Right kidney (tissue), 9 donors: ENCODE measurements at places on chromosomes 12 and 14.

DNA sequence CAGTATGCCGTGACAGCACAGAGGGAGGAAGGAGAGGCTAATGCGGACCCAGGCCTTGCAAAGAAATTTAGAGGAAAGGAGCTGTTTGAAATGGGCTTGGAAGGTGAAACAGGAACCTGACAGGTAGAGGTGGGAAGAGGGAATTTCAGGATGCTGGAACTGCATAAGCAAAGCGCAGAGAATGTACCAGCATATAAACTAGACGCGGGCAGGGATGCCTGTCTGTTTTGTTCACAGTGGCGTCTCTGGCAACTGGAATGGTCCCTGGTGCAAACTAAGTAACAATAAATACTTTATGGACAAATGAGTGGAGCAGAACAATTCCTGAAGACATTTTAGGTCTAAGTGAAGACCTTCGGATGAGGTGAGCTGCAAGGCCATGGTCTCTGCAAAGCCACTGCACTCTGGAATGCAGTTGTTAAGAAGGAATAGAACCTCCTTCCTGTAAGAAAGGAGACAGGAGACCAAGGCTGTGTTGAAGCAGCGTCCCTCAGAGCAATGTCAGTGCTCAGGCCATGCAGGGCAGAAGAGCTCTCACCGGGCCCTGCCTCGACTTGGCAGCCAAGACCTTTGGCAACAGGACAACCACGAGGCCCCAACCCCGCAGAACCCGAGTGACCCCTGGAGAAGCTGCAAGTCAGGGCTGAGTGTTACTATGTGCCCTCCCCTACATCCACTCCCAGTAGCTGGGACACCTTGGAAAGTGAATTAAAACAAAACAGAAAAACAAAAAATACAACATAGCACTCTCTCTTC, 42.8 kb downstream of the PITPNM2 start:
- DNase-seq, result no peak

DNA sequence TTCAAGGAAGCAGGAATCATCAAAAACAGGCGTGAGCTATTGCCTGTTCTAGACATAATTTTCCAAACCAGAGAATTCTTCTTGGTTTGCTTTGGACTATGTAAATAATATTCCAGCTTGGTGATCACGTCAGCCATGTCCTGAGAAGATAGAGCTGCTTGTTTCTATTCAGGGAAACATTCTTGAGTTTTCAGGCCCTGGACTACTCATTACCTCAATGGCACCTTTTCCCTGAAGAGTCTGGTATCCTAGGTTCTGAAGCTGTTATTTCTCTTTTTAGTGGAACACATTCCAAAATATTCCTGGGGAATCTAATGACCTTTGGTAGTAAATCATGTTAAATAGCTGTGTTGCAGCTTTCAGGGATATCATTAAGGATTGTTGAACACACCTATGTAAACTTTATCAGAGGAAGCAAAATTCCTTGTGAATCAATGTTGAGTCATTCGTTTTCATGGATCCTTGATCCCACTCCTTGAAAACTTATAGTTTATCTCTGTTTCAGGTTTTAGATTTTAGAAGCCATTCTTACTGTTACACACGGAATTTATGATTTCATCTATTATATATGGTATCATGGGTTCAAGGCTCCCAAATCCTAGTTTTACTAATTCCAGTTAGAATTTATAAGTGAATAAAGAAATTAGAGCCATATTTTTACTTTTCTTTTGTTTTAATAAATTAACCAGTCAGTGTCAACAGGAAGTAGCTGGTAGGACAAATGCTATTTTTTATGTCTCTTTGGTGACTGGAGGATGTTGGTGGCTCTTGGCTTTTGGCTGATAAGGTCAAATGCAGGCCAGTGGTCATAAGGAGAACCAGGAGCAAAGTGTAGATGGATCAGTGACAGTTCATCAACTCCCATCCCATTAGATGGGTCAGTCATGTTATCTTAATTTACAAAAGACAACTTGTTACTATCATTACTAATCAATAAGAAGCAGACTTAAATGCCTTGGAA, 380.1 kb downstream of the ZFP36L1 start:
- no peak for DNase-seq

DNA sequence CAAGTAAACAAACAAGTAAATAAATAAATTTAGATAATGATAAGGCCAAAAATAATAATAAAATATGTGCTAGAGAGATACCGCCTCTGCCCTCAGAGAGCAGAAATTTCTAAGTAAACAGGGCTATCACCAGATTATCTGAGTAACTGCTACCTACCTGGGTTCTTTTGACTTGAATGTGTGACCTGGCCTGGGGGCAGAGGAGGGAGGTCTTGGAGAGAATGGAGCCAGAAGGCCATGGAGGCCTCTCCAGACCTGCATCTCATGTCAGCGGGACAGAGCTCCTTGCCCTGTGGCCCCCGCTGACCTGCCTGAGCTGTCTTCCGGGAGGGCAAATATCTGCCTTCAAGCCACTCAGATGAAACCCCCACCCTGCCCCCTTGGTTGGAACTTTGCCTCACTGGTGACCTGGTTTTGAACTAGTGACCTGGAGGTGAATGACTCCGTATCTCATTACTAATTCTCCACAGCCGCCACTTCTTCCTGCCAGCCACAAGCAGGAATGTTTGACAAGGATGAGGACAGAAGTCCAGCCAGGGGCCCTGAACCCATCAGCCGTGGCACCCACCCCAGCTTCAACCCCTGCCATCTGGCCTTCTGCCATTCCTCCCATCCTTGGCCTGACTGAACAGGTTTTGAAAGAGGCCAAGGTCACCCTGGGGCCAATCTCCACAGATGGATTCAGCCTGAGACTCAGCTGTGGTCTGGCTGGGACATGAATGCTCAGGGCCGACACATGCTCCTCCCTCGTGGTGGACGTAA, 86.8 kb upstream of the PARP11 start:
- DNase-seq, result no peak

DNA sequence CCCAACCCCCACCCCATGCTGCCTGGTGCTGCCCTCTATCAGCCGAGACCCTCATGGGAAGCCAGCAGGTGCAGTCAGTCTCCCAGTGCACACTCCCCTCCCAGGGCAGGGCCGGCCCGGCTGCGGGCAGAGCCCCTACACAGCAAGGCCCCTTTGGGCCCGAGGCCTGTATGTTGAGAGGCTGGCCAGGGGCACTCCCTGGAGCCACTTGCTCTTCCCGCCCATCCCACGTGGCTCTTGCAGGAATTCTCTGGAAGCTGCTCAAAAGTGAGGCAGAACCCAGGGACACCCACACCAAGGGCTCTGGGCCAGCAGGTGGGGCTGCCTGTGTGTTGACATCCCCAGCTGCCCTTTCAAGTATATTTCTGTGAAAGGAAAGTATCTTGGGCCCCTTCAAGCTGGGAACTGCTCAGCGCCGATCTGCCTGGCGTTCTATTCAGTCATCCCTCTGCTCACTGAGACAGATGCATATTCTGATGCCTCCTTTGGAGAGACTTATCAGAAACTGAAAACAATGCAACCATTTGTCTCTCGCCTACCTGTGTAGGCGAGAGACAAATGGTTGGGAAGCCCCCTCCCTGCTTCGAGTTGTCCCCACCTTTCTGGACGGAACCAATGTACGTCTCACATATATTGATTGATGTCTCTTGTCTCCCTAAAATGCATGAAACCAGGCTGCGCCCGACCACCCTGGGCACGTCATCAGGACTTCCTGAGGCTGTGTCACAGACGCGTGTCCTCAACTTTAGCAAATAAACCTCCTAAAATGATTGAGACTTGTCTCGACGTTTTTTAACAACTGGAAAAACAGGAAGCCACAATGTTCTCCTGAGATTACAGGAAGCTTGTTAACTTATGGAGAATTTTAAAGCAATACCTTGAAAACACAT, 6.0 kb downstream of the GPR132 start:
- peak; percentile 7 for DNase-seq

- no peak for DNase-seq
Measured at GRCh38 chr12:92145481-92145730, 240 bp downstream of the BTG1 start.

DNA sequence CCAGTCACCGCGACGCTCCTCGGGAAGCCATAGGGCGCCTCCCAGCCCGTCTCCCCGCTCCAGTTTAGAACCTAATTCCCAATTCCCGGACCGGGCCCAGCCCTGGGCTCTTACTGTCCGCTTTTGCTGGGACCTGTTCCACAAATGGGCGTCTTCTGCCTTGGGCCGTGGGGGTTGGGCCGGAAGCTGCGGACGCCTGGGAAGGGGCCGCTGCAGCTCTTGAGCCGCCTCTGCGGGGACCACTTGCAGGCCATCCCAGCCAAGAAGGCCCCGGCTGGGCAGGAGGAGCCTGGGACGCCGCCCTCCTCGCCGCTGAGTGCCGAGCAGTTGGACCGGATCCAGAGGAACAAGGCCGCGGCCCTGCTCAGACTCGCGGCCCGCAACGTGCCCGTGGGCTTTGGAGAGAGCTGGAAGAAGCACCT, 797 bp downstream of the UNG start:
- DNase-seq, result peak; percentile 95

GRCh38 chr12:46470975-46471374, 98.4 kb upstream of the SLC38A2 start:
- no peak for DNase-seq

DNA sequence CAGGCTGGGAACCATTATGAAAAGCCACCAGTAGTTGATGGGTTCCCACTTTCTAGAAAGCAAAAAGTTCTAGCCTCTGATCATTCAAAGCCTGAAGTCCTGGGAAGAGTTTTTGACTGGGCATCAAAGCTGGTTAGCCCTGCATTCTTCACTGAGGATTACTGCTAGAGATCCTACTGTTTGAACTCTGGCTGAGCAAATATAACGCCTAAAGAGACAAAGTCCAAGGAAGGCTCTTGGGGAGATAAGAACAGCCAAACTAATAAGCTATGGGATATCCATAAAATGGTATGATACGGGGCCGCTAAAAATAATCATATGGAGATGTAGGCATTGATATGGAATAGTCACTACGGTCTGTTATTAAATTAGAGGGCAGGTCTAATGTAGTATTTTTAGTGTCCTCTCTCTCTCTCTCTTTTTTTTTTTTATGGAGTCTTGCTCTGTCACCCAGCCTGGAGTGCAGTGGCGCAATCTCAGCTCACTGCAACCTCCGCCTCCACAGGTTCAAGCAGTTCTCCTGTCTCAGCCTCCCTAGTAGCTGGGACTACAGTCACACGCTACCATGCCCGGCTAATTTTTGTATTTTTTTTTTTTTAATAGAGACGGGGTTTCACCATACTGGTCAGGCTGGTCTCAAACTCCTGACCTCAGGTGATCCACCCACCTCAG, 35.5 kb downstream of the PLXNC1 start:
- DNase-seq, result no peak

DNA sequence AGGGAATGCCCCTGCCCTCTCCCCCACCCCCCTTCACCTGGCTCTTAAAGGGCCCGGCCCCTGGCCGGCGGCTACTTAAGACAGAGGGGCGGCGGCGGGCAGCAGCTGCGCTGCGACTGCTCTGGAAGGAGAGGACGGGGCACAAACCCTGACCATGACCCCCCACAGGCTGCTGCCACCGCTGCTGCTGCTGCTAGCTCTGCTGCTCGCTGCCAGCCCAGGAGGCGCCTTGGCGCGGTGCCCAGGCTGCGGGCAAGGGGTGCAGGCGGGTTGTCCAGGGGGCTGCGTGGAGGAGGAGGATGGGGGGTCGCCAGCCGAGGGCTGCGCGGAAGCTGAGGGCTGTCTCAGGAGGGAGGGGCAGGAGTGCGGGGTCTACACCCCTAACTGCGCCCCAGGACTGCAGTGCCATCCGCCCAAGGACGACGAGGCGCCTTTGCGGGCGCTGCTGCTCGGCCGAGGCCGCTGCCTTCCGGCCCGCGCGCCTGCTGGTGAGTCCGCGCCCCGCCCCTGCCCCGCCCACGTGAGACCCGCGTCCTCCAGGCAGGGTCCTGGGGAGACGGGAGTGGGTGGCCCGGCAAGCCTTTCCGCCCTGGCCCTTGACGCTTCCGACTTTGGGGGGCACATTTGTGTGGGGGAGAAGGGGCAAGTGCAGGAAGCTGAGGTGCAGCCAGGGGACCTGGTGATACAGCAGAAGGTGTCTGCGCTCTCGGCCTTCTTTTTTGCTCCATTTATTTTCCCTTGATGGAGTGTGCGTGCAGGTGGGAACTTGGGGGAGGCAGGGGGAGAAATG, at the start of gene IGFBP6:
TSS of gene IGFBP6 (plus strand) at position 104 of the 790 bp plus-strand sequence. CDS start at position 155, 51 bp downstream.
- DNase-seq, result peak; percentile 79

- DNase-seq, result no peak
Measured at GRCh38 chr12:46667551-46667950, 158.2 kb downstream of the SLC38A4 start.

- DNase-seq, result no peak
Measured at GRCh38 chr14:104685998-104686610, 3.3 kb upstream of the INF2 start.

DNA sequence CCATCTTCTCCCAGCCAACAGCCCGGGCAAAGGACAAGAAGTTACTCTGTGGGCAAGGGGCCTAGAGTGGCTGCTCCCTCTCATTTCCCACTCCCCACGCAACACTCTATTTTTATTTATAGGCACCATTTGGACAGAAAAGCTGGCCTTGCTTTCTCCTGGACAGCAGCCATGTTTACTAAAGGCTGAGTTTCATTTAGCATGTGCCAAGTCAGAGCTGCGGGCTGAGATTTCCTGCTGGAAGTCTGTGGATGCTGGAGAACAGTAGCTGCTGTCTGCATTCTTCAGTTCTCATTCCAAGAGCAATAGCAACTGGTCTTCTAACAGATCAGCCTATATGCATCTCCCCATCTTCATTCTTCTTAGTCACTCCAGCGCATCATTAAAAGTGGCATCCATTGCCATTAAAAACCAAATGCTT, 8.3 kb downstream of the COL2A1 start:
- DNase-seq, result no peak

GRCh38 chr14:54512393-54512792, 2.7 kb downstream of the CGRRF1 start:
- DNase-seq, result no peak

DNA sequence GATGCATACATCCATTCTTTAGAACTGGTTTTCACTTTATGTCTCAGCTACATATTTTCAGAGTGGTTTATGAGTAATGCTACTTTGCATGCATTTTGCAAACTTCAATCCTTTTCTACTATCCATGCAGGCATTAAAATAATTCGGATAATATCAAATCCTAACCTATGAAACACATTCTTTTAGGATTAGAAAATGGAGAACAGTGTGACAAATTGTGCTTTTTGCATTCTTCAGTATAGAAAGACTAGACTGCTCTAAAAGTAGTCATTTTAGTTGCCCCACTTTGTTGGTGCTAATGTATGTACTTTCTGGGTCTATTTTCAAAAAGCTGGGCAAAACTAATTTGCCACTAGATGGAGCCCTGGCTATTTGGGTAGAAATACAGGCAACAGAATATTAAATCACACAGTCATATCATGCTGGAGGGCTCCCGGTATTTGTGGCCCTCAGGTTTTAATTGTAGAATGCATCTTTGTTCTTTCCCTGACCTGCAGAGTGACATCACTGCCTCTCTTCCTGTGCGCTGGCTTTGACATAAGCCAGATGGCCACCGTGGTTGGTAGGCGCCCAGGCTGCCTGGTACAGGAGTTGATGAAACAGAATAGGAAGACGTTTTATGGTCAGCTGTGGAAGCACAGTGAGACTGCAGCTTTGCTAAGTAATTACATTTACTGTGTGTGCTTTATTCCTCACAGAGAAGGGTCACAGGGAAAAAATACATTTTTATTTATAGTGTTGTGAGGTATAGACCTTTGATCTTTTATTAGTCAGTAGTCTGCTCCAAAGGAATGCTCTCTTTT, 28.1 kb downstream of the MSRB3 start:
- peak; percentile 66 for DNase-seq
